ENCODE measurements at places on chromosomes 4 and X.

DNA sequence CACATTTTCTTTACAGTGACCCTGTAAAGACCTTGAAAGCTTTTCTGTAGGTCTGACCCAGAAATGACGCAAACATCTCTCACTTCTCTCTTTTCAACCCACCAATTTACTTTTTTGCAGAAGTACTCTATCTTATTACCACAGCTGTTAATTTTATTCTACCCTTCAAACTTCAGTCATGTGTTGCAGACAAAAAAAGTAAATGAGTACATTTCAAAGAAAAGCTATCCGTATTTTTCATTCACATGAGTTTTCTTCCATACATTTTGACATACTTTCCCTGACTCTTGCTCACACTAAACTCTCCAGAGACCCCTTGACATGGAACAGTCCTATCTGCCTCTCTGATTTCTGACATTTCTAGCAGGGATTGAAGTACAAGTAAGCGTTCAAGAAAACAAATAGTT lies 51.7 kb downstream of the SLC7A11 start:
- DNase-seq = peak; percentile 15

GRCh38 chrX:96835660-96836289 lies 47.9 kb upstream of the RPA4 start:
- DNase-seq = no peak

DNA sequence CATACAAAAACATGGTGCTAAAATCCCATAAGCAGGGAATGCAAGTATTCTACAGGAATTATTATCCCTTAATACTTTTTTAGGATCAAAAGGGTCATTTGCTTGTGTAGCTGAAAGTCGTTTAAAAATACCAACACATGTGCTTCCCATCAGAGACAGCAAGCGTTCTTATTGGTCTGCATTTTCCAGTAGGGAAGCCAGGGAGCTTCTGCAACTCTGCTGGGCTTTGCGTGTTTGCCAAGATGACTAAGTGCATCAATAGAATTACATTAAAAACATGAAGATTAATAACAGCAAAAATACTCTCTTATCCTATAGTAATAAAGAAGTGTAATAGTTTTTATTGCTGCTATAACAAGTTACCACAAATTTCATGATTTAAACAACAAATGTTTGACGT lies 111.2 kb downstream of the QDPR start:
- no peak for DNase-seq

DNA sequence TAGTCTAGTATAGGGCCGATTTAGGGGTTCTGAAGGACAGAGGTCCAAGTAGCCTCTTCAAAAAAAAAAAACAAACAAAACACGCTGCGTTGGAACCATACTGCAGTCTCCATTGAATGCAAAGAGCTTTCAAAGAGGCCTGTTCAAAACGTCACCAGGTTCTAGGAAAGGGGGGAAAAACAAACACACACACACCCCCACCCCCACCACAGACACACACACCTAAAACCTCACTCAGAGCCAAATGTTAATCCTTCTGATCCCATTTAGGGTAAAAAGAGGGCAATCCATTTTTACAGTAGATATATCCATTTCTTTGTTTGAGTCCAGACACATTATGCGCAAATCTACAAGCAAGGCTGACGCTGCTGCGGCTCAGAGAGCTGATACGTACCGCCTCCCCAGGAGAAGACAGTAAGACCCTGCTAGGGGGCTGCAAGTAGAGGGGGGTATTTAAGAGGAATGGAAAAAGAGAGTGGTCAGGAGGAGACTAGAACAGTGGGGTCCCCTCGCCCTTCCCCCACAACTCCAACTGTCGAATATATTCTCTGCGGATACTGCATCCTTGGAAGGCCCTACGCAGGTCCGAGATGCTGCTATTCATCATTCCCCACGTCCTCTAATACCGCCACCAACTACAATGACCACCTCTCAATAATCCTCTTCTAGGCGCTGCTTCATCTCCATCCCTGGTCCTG lies 1.3 kb downstream of the NKRF start:
- peak; percentile 13 for DNase-seq

- no peak for DNase-seq
Measured at GRCh38 chrX:15206306-15206705, 63.6 kb downstream of the ASB9 start.

GRCh38 chr4:41838590-41838989 lies 90.1 kb upstream of the PHOX2B start:
- DNase-seq = no peak

GRCh38 chr4:33711826-33712225 lies 2532.5 kb downstream of the ARAP2 start:
- DNase-seq = no peak
